D341Med (cell line): ENCODE measurements at places on chromosomes 16 and 17.
A peak's percentile ranks its signal among the peaks of the same experiment; 100 is the strongest.

DNA sequence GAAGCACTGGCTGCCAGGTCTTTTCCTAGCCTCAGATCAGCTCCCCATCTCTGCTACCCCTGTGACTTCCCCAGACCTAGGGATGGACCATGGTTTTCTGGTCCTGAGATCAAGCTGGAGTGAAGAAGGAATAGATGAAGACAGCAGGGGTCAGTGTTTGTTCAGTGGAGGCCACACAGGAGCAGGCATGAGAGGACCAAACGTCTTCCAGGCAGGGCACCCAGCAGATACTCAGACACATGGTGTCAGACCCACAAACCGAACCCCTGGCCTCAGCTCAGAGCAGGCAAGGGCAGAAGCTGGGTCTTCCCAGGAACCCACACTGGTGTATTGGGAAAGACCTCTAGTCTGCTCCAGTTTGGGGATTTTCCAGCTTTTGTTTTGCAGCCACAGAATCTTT is 189.7 kb downstream of the IRX5 start:
- no peak for DNase-seq

DNA sequence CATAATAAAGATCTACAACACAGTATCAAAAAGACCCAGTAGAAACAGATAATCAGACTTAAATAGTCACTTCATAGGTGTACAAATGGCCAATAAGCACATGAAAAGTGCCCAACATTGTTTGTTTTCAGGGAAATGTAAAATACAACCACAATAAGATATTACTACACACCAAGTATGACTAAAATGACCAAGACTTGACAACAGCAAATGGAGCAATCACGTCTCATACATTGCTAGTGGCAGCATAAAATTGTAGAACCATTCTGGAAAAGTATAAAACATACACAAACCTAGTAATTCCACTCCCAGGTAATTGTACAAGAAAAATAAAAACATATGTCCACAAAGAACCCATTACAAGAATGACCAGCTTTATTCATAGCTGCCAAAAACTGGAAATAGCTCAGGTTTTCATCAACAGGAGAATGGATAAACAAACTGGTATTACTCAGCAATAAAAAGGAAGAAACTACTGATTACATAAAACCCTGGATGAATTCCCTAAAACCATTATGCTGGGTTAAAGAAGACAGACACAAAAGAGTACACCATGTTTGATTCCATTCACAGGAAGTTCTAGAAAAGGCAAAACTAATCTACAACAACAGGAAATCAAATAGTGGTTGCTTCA is 85.6 kb downstream of the TTC19 start:
- DNase-seq: no peak

GRCh38 chr17:80414803-80415625 is at the start of gene ENDOV:
Gene ENDOV, plus strand, starts transcription at chr17:80415167. Its CDS starts 28 bp downstream, at chr17:80415195.
- peak; percentile 100 for DNase-seq

DNA sequence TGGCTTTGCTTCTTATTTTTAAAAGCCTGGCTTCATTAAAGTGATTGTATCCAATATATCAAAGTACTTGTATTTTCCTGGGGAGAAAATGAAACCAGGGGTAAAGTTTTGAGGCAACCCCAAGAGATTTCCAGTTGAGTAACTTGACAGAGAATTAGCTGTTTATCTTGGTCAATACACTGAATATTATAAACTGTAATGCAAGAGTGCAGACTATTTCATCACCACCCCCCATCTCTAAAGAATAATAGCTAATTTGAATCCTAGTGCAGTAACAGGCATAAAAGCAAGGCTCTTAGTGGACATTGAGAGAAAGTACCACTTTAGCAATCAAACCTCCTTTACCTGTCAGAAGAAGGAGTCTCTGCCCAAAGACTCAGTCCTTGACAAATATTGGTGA is 27.0 kb downstream of the IRX6 start:
- no peak for DNase-seq

DNA sequence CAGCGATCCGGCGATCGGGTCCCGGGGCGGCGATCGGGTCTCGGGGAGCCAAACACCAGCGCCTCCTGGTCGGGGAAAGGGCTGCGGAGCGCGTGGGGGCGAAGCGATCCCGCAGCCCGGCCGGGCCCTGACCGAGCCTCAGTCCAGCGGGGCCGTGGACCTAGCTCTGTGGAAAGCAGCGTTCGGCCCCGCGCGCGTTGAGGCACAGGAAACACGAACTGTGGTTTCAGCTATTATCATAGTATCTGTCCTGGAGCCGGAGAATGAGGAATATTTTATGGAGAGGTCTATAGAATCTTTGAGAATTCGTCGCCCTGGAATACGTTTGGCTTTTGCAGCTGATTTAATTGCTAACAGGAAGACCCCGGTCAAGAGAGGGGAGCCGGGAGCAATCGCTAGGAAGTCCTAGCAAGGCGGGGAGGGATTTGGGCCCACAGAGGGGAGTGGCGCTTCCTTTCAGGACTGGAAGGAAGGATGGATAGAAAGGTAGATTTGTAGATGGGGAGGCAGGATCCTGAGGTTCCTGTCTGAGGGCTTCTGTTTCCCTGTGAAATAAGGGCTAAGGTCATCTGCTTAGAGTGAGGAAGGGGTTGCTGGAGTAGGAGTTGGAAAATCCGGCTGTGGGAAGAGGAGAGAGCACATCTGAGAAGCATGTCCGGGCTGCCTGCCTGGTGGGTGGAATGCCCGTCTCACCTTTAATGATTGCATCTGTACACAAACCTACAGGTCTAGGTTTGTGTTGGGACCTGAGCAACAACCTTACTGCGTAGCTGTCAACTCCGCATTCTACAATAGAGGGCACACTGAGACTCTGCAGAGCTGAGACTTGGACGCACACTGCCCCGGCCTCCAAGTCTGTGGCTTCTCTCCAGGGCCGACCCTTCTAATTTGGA is 770 bp downstream of the CCNF start:
- DNase-seq: peak; percentile 38

GRCh38 chr16:22007159-22007508 is 777 bp upstream of the MOSMO start:
- DNase-seq: no peak

GRCh38 chr16:17105239-17105797 is 365.4 kb downstream of the XYLT1 start:
- DNase-seq: no peak

DNA sequence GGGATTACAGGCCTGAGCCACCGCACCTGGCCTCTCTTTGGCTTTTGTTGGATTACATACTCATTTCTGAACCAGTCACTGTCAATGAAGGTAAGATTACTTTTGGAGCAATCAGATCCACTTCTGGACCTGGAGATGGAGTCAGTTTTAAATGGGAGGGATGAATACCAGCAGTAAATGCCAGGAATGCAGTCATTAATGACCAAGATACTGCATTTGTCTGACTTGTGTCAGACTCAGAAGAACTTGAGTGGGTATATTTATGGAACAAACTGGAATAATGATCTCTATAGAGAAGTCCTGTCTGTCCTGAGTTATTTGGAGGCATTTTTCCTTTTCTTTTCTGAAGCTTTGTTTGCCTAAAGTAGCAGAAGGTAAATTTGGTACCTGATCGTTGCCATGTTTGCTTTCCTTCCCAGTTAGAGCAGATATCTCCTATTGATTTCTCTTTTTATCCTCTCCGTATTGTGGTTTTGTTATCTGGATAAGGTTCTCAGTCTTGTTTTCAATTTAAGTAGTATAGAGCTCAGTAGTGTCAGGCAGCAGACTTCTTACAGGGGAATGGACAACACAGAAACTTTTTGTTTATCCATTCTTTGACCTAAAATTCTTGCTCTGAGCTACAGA is 10.7 kb downstream of the NLK start:
- no peak for DNase-seq

- DNase-seq: no peak
Observed at GRCh38 chr17:76160896-76161528, 20.0 kb upstream of the FOXJ1 start.

DNA sequence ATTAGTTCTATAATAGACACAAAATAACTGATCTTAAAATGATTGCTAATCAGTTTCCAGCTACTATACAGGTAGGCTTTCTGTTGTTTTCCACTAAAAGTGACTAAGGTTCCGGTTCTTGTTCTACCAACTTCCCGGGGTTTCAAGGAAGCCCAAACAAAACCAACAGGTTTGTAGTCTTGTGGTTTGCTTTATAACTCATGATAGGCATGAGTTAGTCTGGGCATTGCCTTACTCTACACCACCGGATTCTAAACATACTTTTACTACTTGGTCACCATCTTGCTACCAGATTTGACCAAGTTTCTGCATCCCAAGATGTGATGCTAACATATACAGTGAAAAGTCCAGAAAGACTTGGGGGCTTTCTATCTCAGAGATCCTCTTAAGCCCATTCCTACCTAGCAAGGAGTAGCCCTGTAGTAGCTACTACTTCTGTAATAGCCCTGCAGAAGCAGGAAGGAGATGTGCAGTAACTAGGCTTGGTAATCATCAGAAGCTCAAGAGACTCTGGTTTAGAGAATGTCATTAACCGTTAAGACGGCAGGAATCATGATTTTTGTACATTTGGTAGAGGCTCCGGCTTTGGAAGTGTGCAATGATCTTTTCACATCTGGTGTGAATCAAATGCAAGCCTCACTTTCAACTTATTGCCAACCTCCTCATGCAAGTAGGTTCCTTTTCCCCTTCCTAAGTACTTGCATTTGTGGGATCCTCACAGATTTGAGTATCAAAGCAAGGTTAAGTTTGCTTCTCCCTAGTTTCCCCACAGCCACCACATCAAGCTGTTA is 1.6 kb downstream of the FAM117A start:
- DNase-seq: no peak
